ENCODE measurements at places on chromosomes 3 and 15.

- DNase-seq, result no peak
These were observed 41.0 kb downstream of the GPR160 start for GRCh38 chr3:170078620-170079281.

GRCh38 chr15:74025436-74025835 lies 30.9 kb downstream of the PML start:
- no peak for DNase-seq

DNA sequence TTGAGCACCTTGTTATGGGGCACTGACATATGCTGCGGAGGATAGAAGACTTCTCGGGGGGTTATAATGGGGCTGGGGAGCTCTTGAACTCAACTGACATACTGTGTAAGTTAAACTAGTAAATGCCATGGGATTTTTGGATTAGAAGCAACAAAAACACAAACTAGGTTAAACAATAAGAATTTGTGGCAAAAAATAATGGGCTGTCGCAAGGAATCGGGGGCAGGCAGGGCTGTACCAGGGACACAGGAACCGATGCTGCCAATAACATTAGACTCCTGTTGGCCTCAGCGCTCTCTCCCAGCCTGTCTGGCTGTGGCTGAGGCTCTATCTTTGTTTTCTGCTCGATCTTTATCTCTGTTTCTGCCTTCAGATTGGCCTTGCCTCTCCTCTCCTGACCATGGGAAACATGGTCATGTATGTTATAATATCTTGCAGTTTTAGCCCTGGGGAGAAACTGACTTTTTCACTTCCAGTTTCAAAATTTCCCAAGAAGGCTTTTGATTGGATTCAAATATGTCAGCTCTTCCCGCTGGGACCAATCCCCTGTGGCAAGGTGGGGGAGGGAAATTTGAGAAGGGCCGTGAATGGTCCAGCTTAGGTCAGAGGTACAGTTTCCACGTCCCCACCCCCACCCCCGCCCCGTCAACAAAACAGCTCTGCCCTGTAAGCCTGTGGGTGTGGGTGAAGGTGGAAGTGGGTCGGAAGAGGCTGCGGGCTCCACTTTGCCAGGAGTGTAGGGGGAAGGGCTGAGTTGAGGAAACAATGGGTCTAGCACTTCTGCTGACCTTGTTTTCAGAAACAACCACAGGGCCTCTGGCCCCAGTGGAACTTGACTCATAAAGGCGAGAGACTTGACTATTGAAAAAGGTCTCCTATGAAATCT lies 161.1 kb upstream of the TBL1XR1 start:
- DNase-seq, result peak; percentile 11

DNA sequence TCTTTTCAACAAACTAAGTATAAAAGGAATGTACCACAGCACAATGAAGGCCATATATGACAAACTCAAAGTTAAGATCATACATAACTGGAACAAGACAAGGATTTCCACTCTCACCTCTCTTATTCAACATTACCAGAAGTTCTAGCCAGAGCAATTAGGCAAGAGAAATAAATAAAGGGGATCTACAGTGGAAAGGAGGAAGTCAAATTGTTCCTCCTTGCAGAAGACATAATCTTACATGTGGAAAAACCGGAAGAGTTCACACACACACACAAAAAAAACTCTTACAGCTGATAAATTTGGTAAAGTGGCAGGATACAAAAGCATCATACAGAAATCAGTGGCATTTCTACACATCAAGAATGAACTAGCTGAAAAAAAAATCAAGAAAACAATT lies 277.9 kb downstream of the MCTP2 start:
- DNase-seq, result no peak

- DNase-seq, result no peak
These were observed 271.0 kb downstream of the GABRG3 start for GRCh38 chr15:27241943-27242342.

- no peak for DNase-seq
These were observed 39.2 kb downstream of the ROPN1B start for GRCh38 chr3:126008219-126008618.

DNA sequence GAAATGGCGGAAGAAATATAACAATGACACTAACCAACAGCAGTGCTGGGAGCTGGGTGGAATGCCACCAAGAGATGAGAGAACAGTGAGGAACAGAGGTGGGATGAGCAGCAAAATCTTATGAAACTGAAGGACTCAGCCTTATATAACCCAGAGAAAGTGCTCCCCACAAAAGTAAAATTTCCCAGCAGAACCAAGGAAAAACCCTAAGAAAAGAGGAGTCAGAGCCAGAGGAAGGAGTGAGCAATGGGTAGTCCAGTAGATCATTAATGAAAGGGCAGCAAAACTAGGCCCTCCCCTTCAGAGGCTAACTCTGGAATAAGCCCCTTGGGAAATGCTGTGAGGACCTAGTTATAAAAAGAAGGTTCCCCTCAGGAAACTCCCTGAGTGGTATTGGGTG lies 24.7 kb upstream of the UBE2E1 start:
- DNase-seq, result no peak

DNA sequence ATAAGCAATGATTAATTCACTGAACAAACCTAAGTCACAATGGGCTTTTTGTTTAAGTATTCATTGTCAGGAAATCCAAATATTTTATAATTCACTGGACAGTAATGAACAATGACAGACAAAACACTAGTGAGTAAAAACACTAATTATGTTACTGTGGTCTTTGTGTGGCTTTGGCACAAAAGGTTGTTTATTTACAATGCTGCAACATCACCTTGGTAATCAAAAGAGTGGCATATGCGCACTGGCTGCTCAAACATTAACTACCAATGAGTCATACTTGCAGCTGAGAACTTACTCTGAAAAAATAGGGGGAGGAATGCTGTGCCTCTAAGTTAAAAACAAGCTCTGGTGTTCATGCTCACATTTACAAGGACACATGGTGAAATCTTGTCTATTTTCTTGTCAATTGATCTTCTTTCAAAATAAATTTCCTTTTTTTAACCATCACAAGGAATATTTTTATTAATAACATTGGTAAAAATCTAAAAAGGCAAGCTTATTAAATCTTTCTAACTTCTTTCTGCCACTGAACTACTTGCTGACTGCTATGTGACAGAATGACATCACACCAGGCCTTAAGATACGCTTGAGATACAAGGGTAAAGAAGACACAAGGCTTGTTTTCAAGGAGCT lies 85.2 kb upstream of the PPIB start:
- DNase-seq, result no peak

DNA sequence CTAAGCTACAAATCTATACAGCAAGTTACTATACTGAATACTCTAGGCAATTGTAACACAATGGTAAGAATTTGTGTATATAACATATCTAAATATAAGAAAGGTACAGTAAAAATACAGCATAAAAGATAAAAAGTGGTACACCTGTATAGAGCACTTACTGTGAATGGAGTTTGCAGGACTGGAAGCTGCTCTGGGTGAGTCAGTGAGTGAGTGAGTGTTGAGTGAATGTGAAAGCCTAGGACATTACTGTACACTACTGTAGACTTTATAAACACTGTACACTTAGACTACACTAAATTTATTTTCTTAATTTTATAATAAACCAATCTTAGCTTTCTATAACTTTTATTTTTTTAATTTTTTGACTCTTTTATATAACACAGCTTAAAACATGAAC lies 123.1 kb downstream of the ZMAT3 start:
- DNase-seq, result no peak

- no peak for DNase-seq
These were observed 26.8 kb upstream of the OCA2 start for GRCh38 chr15:28125673-28126651.

DNA sequence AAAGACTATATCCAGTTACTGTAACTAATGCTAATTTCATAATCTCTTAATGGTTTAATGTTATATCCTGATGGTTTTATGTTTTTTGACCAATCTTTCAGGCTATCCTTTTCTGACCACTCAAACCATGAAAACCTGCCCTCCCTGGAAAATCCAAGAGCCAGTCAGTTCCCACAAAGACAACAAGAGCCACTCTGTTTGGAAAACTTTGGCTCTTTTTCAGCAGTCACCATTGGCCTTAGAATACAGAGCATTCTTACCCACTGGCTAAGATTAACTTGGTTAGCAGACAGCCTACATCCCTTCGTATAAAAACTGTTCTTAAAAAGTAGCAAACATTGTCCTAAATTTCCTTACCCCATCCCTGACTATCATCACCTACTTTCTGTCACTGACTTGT lies 32.9 kb downstream of the ALCAM start:
- DNase-seq, result no peak

DNA sequence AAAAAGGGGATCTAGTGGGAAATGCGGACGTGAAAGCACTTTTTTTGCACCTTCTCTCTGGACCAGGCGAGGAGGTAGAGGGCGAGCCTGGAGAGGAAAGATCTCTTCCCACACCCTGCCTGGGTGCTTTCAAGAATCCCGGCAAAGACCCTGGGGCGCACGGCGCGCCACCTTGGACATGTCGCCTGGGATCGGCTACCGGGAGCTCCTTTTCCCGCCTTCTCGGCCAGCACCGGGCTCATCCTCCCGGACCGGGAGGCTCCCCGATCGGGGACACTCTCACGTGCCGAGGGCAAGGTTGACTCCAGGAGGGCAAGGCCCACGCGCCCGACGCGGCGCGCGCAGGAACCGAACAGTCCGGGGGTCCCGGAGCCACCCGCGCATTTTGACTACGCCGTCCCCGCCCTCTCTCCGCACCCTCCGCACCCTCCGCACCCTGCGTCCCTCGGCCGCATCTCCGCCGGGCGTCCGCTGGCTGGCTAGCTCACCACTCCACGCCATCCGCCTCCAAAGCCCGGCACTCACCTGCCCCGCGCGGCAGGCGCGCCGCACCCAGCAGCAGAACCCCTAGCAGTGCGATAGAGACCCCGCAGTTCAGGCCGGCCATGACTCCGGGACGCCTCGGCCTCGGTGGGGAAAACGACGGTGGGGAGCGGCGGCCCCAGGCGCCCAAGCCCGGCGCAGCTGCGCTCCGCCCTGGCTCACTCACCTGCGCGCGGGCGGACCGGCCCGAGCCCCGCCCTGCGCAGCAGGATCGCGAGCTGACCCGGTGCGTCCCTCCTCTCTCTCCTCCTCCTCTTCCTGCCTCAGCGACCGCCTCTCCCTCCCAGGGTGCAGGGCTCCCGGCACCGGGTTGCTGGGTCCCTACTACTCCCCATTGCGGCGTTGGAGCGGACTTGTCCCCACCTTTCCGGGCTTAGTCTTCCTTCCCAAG lies at the start of gene CDCP1:
TSS of gene CDCP1 (minus strand) at position 698 of the 934 bp plus-strand sequence. CDS start at position 607, 91 bp downstream.
- DNase-seq, result no peak

GRCh38 chr3:29344154-29344553 lies 63.3 kb downstream of the RBMS3 start:
- DNase-seq, result no peak

DNA sequence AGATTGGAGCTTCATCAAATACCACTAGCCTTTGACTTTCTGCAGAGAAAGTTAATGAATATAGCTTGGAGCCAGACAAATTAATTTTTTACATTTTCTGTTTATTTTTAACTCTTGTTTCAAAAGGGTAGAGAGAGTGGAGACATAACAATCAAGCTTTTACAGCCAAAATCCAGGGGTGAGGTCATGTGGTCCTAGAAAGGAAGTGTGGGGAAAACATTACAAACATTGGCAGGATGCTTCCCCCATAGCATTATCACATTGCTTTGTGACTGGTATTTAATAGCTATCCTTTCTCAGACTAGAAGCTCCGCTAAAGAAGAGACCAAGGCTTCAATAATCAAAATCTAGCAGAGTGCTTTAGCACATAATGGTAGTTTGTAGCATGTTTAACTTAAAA lies 46.4 kb upstream of the PHLDB2 start:
- no peak for DNase-seq

GRCh38 chr15:74422652-74423430 lies 10.9 kb downstream of the SEMA7A start:
- DNase-seq, result no peak
